GM23338 (cell line): ENCODE measurements at places on chromosomes 2 and 18. TPM values are rescaled to one million over a fixed set of nuclear protein-coding genes. Genes with fewer than 3 reads are reported as not detected.

DNA sequence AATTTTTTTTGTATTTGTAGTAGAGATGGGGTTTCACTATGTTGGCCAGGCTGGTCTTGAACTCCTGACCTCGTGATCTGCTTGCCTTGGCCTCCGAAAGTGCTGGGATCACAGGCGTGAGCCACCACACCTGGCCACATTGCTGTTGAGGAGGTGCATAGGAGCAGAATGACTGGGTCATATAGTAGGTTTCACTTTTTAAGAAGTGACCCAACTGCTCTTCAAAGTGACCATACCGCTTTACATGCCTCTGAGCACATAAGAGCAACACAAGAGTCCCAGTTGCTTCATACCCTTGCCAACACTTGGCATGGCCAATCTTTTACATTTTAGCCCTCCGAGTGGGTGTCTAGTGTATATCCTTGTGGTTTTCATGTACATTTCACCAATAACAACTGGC is 28.9 kb downstream of the RRM2 start:
- H3K4me3 ChIP-seq, result no peak overlapping the region
- no peaks in the 10 kb centered on the region for H3K27me3 ChIP-seq
- no peak for DNase-seq
- H3K36me3 ChIP-seq, result 0 out of 2 replicates have a peak, but pooled peaks cover 6% of the 10 kb centered on the region
- H3K27ac ChIP-seq, result no peak overlapping the region

- no peaks in the 10 kb centered on the region for H3K36me3 ChIP-seq
- peak overlapping the region; percentile 70 for H3K4me3 ChIP-seq
- H3K27me3 ChIP-seq, result peaks cover 34% of the 10 kb centered on the region
- H3K4me1 ChIP-seq, result peaks cover 7% of the 10 kb centered on the region
- no peak overlapping the region for H3K27ac ChIP-seq
Measured at GRCh38 chr2:132415915-132416722, 486 bp upstream of the GPR39 start.

DNA sequence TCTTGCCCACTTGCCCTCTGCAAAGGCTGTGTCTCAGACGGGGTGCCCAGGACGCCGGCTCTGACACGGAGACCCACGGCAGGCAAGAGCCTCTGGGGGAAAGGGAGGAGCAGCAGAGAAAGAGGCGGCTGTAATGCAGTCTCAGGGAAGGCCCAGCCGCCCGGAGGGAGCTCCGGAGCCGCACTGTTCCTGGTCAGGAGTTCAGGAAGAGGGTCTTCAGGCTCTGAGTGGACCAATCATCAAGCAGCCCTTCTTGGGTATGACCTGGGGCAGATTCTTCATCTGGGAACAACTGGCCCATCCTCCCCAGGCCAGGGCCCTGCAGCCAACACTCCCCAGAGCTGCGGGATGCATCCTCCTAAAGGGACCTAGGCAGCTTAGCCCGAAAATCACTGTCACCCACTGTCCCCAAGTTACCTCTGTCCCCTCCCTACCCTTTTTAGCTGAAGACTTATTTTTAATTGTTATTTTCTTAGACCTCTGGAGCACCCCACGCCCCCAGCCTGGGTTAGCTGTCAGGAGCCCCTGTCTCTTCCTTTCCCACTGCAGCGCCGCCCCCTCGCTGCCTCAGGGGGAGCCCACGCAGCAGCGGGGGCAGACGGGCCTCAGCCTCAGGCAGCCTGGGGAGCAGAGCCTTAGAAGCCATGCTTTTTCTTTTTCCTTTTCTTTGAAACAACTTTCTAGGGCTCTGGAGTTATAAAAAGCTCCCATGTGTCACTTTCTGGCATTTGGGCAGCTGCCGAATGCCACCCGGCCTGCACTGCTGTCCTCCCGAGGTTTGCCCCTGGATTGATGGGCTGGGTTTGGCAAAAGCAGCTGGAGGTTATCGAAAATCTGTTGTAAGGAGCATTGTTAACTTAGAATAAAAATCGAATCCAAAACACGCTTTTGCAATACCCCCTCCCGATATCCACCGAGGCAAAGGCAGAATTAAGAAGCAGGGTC is 644 bp upstream of the NEU2 start:
- no peaks in the 10 kb centered on the region for H3K27me3 ChIP-seq
- no peaks in the 10 kb centered on the region for H3K36me3 ChIP-seq
- H3K27ac ChIP-seq, result no peak overlapping the region
- peak; percentile 41 for DNase-seq
- no peaks in the 10 kb centered on the region for H3K4me1 ChIP-seq

- H3K27ac ChIP-seq, result no peak overlapping the region
- no peak overlapping the region for H3K4me3 ChIP-seq
- no peak for DNase-seq
- H3K4me1 ChIP-seq, result no peaks in the 10 kb centered on the region
Measured at GRCh38 chr2:197838036-197838435, 33.6 kb downstream of the PLCL1 start.

GRCh38 chr2:8002765-8003393 is 679.0 kb upstream of the ID2 start:
- H3K36me3 ChIP-seq, result no peaks in the 10 kb centered on the region
- no peaks in the 10 kb centered on the region for H3K27me3 ChIP-seq
- peaks cover 3% of the 10 kb centered on the region; the same call in 1 of the 2 replicates for H3K4me1 ChIP-seq
- H3K27ac ChIP-seq, result no peak overlapping the region

The FOXD4L1 gene
- total RNA-seq, result not detected in 2 replicates
